ENCODE measurements at places on chromosomes 3 and 15.

- DNase-seq, result no peak
Observed at GRCh38 chr3:155076888-155077287, 3.2 kb upstream of the MME start.

GRCh38 chr3:27285668-27286067, 83.5 kb downstream of the NEK10 start:
- DNase-seq, result no peak

DNA sequence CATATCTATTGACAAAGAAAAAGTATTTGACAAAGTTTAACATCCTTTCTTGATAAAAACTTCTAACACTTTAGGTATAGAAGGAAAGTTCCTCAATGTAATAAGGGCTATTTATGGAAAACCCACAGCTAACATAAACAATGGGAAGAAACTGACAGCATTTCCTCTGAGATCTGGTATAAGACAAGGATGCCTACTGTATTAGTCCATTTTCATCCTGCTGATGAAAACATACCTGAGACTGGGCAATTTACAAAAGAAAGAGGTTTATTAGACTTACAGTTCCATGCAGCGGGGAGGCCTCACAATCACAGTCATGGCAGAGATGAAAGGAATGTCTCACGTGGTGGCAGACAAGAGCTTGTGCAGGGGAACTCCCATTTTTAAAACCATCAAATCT, 17.8 kb upstream of the CLDN1 start:
- no peak for DNase-seq

DNA sequence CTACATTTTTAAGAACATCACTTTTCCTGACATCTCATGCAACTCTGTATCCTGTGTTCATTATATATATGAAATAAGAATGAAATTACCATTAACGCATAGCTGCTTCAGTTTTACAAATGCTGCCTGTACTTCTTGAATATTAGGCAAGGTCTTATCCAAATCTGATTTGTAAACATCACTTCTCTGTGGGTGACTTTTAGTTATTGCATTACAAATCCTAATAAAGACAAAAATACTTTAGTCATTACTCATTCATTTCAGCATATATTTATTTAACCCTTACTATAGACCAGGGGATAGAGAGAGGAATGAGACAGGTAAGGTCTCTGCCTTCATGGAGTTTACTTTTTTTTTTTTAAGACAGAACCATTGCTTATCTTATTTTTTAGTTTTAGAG, 36.8 kb downstream of the MTMR10 start:
- DNase-seq, result no peak

- peak; percentile 63 for DNase-seq
Observed at GRCh38 chr15:101088788-101089578, 162.9 kb downstream of the CHSY1 start.

DNA sequence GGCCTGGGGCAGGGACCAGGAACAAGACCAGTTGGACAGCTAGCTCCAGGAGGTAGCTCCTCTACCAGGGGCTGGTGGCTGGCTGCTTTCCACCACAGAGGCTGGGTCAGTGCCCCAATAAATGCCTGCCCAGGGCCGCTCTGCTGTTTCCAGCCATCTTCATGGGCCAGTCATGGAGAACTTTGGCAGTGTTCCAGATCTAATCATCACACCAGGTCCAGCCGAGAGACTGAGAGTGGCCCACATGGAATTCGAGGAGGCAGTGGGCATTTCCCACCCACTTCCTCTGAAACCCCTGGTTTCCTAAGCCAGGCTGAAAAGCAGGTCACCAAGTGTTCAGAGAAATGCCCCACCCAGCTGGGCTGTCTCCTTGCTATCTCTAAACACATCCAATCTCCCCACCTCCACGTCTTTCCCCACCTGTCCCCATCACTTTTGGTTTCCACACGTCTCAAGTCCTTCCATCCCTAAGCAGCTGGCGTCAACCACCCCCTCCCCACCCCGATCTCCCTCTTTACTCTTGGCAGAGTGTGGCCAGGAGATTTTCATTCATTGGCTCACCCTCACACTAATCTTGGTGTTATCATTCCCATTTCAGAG, 190.0 kb upstream of the LINGO1 start:
- DNase-seq, result no peak

DNA sequence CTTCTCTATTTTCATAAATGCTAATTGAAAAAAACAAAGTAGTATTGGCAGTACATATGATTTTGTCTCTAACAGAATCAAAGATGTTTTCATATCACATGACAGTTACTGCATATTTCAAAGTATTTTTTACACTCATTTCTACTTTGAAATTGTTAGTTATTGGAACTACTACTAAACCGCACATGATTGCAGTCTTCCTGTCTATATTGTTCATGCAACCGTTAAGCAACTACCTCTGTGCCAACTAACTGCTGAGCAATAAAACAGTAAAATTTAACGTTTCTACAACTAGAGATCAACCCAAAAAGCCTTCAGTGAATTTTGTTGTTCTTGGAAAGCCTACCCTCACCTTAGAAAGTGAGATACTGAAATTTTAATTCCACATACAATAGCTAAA, 64.2 kb downstream of the DMXL2 start:
- DNase-seq, result no peak

GRCh38 chr3:125418306-125418705, 43.2 kb upstream of the ZNF148 start:
- no peak for DNase-seq

DNA sequence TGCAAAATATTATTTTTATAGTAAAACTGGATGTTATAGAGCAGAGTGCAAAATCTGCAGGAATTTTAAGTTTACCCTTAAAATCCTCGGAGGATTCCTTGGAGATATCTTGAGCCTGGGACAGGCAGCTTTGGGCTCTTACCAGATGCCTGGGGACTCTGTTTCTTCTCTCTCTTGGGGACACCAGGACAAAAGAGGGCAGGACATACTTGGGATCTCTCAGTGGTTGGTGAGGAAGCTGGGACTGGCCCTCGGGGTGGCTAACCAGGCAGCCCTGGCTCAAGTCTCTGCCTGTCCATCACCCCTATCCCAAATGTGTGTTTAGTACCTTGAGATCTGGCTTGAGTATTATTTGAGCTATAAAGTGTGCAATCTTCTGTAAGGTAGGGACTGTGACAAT, 38.6 kb downstream of the TKT start:
- no peak for DNase-seq

DNA sequence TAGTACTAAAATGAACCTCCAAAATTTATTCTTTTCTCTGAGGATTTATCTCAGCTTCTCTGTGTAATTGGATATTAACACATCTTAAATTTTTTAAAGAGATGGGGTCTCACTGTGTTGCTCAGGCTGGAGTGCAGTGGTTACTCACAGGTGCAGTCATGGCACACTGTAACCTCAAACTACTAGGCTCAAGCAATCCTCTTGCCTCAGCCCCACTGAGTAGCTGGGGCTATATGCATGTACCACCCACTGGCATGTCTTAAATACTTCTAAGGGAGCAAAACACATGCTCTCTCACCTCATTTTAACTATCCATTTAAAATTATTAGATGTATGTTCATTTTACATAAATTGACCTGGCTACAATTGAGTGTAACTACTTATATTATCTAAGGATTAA, 11.3 kb upstream of the TMEM87A start:
- no peak for DNase-seq

- DNase-seq, result no peak
Observed at GRCh38 chr3:72185549-72186399, 400.8 kb upstream of the PROK2 start.

DNA sequence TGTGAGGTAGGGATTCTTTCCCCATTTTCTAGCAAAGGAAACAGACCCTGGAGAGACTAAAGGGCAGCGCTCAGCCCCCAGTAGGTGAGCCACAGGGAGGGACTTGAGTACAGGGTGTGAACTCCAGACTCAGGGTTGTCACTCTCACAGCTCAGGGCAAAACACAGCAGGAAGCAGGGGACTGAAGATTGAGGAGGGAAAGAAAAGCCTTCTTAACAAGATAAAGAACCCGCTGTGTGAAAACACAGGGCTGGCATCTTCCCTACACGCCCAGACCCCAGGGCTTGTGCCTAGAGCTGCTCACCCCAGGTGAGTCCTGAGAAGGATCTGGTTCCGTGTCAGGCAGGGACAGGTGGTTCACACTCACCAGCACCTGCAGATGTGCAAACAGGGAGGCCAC, 59.6 kb downstream of the ABTB1 start:
- DNase-seq, result no peak

GRCh38 chr3:180142472-180142871, 105.7 kb upstream of the PEX5L start:
- DNase-seq, result no peak

GRCh38 chr15:89860891-89861290, 32.9 kb downstream of the AP3S2 start:
- DNase-seq, result no peak

GRCh38 chr3:162165346-162165745, 668.7 kb downstream of the OTOL1 start:
- DNase-seq, result no peak

GRCh38 chr3:45623393-45623792, 28.8 kb downstream of the LIMD1 start:
- DNase-seq, result no peak

GRCh38 chr3:171890398-171890797, 47.2 kb downstream of the TMEM212 start:
- no peak for DNase-seq

GRCh38 chr3:133804896-133805295, 719 bp upstream of the SRPRB start:
- no peak for DNase-seq

DNA sequence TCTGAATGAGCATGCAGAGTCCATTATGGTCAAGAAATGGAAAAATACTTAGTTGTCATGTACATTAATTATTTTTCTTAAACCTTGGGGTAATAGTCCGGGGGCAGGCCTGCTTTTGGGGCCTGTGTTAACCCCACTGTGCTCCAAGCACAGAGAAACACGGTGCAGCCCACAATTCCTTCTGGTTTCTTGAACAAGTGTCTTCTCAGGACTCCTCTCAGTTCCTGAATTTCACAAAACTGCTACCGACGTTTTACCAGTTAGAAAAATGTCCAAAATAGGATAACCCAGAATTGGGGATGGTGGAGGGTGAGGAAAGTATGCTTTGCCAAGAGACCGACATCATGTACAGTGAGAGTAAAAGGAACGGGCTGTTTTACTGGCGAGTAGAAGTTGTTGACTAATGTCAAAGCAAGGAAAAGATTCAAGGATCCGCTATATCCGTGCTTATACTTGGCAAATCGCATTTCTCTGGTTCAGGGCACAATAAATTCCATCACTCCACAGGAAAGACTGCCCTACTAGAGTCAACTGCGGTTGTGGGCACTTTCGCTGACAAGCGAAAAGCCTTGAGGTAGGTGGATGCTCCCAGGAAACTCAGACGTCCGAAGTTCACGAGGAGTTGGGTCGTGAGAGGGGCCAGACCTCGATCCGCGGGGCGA, 495 bp upstream of the NXPE3 start:
- DNase-seq, result no peak

Measured in activated naive CD4-positive, alpha-beta T cell (primary cell).